Midbrain (tissue), 1 donor: ENCODE measurements at places on chromosomes 1 and 21.

DNA sequence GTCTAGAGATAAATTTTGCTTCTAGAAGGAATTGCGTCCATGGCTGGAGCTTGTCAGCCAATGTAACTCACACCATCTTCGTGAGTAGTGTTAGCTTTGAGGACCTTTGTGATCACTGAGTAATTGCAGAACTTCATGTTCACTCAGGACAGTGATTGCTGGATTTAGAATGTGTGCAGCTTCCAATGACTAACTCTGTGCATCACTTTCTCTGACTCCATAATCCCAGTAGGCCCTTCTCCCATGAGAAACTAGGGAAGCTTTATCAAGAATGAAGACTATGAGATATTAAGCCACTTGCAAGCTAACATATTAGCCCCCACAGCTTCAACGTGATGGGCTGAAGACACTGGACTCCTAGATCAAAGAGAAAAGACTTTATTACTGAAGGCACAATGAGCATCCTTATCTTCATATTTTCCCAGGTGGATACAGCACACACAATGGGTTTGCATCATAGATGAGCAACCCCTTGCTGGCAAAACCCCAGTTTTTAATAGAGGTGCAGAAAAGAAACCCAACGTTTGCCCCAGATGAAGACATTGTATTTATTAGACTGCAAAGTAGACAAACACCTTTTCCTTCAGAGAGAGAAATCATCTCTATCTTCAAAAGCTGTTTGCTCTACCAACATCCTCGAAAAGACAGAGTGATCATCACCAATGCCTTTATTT lies 561.0 kb downstream of the LTN1 start:
- no peak for DNase-seq

DNA sequence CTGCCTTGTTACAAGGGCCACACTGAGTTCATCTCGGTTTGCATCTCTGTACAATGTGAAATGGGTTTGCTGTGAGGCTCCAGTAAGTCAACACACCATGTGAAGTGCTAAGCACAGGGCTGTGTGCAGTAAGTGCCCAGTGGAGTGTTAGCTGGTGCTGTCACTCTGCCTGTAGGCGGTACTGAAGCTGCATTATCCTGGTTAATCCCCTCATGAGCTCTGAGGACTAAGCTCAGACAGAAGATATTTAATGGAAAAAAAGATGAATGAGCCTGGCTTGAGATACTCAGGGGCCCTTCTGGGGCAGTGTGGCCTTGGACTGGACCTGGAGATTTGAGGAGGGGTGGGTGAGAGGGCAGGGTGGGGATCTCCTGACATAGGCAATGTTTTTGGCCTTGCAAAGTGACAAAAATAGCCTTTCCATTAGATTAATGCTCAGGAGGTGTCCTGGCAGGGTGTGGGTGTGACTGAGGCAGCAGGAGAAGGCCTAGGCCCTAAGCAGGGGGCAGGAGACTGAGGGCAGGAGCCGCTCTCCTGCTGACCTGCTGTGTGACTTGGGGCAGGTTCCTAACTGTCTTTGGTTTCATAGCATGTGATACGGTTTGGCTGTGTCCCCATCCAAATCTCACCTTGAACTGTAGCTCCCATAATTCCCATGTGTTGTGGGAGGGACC lies 570.5 kb downstream of the PTPRU start:
- no peak for DNase-seq

- no peak for DNase-seq
Measured at GRCh38 chr1:243740255-243740999, 109.6 kb downstream of the AKT3 start.

DNA sequence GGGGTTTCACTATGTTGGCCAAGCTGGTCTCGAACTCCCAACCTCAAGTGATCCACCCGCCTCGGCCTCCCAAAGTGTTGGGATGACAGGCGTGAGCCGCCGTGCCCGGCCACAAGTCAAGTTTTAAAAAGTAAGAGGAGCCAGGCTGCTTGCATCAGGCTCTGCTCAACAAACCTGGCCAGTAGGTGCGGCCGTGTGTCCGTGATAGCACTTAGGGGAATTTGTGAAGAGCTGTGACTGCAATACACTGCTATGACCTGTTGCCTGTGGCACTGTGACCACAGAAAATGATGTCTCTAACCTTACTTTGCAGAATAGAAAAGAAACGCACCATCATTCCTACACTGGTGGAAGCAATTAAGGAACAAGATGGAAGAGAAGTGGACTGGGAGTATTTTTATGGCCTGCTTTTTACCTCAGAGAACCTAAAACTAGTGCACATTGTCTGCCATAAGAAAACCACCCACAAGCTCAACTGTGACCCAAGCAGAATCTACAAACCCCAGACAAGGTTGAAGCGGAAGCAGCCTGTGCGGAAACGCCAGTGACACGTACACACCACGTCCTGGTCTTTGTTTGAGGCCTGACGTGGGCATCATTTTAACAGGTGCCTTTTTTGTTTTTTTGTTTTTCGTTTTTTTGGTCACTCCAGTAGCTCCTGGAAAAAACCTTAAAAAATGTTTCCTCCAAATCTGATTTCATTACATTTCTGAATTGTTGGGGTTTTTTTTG lies 16.7 kb downstream of the C1orf174 start:
- no peak for DNase-seq

DNA sequence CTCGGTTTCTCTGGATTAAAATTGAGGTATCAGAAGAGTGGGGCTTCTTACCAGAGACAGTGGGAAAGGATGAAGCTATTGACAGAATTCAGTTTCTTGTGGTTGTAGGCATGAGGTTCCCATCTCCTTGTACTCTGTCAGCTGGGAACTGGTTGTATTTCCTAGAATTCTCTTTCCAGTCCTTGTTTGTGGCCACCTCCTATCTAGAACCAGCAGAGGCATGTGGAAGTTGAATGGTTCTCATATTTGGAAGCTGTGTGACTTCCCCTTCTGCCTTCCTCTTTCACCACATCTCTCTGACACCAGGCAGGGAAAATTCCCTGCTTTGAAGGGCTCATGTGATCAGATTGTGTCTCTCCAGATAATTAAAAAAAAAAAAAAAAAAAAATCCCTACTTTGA lies 457.7 kb upstream of the ADAMTS5 start:
- no peak for DNase-seq
